CD8-positive, alpha-beta T cell (primary cell): ENCODE measurements at places on chromosomes 2 and 18.

- no peak for DNase-seq
Observed at GRCh38 chr2:229695961-229696360, 18.4 kb downstream of the DNER start.

- DNase-seq: no peak
Observed at GRCh38 chr2:73889206-73889605, 3.6 kb upstream of the ACTG2 start.

- DNase-seq: no peak
Observed at GRCh38 chr2:207502577-207503198, 27.1 kb upstream of the CREB1 start.

- no peak for DNase-seq
Observed at GRCh38 chr2:35082072-35082471, 1273.5 kb upstream of the CRIM1 start.

DNA sequence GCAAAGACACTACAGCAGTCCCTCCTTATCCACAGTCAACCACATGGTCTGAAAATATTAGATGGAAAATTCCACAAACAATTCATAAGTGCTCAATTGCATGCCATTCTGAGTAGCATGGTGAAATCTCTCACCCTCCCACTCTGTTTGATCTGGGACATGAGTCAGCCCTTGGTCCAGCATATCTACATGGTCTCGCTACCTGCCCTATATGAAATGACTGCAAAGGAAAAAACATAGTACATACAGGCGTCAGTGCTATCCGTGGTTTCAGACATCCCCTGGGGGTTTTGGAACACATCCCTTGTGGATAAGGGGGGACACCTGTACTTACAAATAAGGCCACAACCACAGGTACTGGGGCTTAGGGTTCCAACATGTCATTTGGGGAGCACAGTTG is 73.7 kb downstream of the CABLES1 start:
- DNase-seq: no peak

DNA sequence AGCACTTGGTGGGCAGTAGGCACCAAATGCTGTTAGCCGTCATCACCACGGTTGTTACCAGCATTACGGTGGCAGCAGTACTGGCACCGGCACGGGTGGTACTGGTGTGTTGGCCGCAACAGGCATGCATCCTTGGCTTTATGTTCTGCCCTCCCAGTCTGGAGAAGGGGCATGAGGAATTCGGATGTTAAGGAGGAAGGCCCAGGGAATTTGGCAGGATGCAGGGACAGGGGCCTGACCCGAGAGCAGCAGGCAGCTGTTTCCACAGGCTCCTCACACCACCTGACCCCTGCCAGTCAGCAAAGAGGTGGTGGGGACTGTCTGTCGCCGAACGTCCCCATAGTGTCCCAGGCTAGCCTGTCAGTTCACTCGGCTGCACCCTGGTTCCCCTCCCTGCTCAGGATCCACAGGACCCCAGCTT is 79.0 kb downstream of the EDAR start:
- no peak for DNase-seq

DNA sequence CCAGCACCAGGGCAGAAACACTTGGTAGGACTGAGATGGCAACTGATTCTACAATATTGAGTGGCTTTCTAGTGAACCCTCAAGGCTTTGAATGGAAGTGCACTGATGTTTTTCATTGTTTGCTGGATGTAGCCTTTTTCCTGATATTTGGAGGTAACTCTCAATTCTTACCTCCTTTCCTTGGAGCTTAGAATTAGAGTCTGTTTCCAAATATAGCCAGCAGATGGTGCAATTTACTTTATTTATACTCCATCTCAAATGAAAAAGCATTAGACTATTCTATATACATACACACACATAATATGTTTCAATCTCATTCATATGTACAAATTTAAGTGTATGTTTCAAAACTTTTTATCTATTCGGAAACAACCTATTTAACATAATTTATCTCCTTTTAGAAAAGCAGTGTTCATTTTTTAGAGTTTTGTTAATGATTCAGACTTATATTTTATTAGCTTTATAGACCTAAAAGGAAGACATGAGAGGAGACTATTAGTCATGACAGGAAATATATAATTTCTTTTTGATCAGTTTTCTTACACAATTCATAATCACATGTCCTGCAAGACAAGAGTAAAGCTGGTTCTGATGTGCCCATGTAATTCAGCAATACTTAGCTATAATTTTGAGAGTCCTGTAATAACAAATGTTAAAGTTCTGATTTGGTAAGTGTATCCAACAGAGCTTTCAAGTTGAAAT is 124.8 kb downstream of the NUP35 start:
- DNase-seq: no peak

DNA sequence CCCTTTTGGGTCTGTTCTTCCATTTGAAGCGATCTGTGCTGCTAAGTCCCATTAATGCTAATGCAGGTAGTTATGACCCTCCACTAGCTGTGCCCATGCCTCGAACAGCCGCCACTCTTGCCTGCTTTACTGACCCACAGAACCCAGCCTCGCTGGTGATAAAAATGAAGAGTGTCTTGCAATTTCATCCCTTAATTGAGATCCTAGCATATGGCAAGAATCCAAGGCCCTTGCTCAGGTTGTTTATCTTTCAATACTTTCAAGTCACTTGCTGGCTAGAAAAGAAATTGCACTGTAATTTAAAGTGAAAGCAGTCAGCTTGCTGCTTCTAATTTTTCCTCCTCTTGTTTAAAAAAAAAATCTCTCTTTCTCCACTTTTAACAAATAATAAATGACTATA is 73.6 kb downstream of the ZNF521 start:
- DNase-seq: no peak

GRCh38 chr18:79627750-79628294 is 51.8 kb upstream of the CTDP1 start:
- DNase-seq: no peak

GRCh38 chr18:48292229-48292628 is 117.0 kb downstream of the ZBTB7C start:
- no peak for DNase-seq

DNA sequence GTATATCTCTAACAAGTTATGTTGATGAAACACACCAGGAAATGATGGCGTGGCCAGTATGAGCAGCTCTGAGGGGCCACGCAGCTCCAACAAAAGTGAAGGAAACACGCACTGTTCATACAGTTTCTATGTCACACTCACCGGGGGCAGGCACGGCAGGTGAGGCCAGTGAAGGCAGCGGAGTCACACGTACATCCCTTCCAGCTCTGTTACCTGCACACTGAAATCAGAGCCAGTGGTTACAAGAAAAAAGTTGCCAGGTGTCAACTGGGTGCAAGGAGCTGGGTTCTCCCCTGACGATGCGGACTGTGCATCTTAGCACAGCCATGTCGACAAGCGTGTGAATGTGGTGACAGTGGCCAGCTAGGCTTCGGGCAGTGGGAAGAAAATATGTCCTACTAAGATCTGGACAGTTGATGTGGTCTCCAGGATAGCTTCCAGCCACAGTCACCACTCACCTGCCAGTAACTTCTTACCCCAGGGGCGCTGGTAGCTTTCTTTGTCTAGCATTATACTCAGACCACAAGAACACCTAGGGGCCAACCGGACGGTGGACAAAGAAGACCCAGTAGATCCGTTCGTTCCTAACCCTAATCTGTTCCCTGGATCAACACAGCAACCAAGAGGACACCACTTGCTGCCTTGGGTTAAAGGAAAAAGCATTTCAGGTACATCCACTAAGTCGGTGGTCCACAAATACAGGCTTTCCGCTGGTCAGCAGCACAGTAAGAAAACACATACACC is 10.1 kb downstream of the HJURP start:
- DNase-seq: no peak

DNA sequence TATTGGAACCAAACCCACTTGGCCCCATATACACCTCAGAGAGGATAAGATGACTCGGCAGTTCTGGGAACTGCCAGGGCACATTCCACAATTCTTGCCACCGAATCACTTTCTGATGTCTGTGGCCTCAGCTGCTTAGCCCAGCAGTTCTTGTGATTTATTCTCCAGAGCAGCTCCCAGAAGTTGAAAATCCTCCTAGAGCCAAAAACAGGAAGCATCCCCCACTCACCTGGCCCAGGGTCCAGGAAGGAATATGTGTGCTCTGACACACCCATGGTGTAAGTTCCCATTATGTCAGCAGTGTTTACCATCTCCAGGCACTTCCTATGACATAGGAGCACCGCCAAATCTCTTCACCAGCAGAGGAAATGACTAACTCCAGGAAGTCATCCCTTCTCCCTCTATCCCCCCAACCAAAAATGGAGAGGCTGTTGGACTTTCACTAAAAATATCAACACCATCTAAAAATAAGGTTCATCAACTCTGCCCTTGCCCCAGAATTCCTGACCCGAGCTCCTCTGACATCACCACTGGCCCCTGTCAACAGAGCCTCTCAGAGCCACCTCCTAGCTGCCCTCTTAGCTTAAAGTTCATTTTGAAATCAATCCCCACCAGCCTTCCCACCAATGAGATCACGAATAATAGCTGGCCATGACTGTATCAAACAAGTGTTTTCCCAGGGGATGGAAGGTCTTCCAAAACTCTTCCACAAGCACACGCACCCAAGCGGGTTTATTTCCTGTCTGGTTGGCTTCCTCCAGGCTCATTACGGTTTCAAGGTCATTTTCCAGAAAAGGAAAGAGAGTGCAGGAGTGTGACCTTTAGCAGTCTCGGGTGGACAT is 223.1 kb upstream of the PARD3B start:
- DNase-seq: no peak

DNA sequence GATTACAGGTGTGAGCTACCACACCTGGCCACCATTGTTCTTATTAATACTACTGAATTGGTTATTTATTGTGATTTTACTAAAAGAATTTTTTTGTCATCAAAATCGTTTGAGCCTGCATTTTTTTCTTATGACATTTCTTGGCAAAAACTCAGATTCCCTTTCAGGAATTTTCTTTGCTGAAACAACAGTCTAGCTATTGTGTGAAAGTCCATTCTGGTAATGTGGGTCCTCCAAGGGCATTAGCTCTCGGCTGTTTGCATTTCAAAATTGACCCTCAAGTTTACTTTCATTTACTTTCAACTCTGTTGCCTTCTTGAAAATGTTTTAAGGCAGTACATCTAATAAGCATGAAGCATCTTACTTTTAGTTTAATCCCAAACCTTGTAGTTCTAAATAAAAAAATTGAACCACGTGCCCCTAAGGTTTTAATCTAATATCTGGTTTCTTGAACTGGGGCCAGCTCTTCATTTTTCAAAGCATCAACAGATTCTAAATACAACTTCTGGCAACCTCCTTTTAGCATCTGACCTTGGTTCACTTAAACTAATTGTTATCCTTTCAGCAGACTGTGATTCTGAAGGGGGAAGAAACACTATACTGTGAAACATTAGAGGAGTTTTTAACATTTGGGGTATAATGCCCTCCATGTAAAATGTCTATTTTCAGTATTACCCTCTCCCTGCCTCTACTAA is 325.2 kb upstream of the RAB12 start:
- no peak for DNase-seq

DNA sequence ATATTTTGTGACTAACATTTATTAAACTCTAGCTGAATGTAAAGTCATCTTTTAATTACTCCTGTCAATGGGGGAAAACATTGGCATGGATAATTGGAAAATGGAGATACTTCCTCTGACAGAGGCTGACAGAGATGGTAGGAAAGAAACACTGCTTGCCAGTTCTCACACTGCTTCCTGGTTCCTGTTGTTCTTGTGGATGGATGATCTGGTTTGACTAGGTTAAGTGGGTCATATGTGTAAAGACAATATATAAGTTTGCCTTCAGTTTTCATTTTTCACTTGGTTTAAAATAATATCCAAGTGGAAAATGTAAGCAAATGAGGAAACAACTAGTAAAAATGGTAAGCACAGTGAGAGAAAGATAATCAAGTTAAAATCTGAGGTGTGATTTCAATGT is 188.8 kb upstream of the CWC22 start:
- no peak for DNase-seq

GRCh38 chr2:239253701-239254436 is 147.0 kb downstream of the HDAC4 start:
- no peak for DNase-seq

DNA sequence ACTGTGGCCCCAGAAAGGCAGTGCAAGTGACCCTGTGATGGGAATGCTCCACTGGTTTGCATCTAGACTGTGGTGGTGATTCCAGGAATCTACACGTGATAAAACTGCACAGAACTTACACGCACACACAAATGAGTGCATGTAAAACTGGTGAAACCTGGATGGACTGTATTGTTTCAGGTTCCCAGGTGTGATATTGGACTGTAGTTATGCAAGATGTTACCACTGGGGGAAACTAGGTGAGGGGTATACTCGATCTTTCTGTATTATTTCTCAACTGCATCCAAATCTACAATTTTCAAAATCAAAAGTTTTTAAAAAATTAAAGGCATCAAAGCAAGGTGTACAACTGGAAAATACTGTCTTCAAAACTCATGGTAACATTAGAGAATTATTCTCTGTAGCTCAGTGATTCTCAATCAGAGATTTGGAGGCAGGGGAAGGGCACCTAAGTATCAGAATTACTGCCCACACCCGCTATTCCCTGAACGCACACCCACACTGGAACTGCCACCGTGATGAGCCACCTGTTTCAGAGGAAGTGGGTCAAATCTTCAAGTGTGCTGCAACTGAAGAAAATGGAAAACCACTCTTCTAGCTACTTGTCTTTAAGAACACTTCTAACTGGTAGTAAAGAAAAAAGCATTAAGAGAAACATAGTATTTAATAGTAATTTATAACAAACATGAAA is 26.7 kb downstream of the PTPN2 start:
- no peak for DNase-seq

- DNase-seq: no peak
Observed at GRCh38 chr18:47953471-47953931, 23.0 kb upstream of the SMAD2 start.

DNA sequence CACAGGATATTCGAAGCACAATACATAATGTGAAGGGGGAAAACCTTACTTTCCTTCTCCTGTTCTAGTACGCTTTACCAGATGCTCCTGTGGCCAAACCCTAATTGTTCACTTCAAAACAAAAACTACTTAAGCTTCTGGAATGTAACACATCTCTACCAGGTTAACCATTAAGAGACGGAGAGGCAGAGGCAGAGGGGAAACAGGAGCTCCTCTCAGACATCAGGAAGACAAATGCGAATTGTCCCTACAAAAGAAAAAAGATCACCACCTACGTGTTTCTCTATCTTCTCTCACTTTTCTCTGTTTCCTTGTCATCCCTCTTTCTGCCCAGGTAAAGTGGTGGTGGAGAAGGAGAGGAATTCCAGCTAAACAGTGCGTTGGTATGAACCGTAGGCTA is 266.8 kb downstream of the NRXN1 start:
- DNase-seq: no peak

GRCh38 chr2:11528228-11528627 is 5.6 kb upstream of the GREB1 start:
- DNase-seq: no peak

DNA sequence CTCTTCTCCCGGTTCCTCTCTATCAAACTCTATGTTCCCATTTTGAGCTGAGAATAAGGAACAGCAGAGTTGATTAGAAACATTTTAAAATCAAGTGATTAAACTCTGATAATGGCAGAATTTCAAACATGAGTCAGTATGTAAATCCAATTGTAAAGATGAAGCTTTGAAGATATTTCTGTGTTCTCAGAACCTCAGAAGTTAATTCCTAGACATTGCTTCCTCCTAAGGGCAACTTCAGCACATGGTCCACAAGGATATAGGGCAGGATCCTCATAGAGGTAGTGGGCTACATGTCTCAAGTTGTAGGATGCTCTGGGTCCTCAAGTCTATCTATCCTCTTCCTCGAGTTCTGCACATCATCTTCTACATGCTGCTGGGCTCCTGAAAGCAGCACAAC is 46.3 kb downstream of the QPCT start:
- no peak for DNase-seq
